ENCODE measurements at places on chromosomes 5 and 9.

GRCh38 chr5:80054682-80055081 is 19.5 kb downstream of the THBS4 start:
- no peak for DNase-seq

DNA sequence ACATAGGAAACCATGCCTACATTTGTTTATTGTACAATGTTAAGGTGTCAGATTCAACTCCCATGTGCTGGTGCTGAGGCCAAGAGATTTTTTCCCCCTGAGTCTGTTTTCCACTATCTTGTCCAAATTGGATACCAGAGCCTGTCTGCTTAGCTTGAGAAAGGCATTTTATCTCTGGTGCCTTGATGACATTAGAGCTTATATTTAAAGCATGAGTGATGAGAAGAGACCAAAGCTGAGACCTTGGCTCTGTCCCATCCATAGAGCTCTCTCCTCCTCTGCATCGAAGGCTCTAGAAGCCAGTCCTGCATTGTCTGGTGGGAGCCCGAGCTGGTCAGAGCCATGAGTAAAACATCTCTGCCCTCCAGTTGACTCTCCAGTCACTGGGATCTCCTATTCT is 10.4 kb upstream of the PPP2CA start:
- no peak for DNase-seq

DNA sequence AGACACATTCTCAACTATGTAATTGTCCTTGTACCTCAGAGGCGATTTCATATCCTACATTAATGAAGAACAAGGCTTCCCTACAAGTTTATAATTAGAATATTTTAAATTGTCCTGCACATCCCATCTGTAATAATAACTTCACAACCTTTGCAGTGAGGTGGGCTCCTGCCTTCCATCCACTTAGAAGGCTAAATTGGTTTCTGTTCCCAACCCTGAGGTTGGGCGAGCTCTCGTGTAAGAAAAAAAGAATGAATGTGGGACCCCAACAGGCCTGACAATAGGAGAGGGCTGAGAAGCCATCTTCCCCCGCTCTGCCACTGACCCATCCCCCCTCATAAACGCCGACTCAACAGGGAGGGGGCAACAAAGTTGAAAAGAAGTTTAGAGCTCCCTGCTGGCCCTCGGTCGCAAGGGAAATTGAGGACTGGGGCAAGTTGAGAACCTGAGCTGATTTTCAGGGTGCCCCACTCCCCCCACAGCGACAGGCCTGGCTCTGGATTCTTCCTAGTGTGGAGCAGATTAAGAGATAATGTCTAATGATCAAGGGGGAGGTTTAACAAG is 9.4 kb downstream of the BARHL1 start:
- DNase-seq, result no peak

- DNase-seq, result no peak
Observed at GRCh38 chr5:143453720-143454119, 50.2 kb upstream of the NR3C1 start.

- DNase-seq, result no peak
Observed at GRCh38 chr9:21580636-21581378, 98.7 kb upstream of the IFNE start.

- DNase-seq, result no peak
Observed at GRCh38 chr5:61333954-61334867, 2.2 kb downstream of the ZSWIM6 start.

DNA sequence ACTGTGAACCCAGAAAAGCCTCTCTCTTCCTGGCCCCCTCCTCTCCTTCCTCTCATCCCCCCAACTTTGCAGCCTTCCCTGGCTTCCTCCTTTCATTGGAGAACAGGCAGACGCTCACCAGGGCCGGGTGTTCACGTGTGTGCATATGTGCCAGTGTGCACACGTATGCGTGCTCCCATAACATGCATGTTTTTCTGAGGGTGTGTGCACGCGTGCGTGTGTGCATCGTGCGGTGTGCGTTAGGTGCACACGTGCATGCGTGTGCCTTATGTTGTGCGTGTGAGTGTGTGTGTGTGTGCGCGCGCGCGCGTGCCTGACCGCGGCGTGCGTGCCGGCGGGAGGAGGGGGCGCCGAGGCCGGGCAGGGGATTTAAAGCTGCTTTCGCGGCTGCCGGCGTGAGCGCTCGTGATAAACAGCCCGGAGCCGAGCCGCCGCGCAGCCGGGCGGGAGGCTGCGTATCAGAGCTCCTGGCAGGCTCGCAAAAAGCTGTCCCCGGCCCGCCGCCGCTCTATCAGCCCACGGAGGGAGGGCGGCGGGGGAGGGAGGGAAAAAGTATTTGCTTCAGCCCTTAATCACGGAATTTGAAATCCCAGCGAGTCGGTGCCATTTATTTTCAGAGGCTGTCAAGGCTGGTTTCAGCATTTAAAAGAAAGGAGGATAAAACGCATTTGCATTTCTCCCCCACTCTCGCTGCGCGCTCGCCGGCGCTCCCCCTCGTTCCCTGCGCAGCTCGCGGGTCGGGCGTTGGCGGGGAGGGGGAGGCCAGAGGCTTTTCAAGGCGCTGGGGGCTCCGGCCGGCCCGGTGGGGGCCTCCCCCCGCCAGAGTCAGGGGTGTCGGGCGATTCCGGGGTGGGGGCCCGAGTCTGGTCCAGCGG is 183.9 kb downstream of the C9orf50 start:
- DNase-seq, result peak; percentile 82

- no peak for DNase-seq
Observed at GRCh38 chr5:135576075-135576599, 2.7 kb downstream of the CXCL14 start.

DNA sequence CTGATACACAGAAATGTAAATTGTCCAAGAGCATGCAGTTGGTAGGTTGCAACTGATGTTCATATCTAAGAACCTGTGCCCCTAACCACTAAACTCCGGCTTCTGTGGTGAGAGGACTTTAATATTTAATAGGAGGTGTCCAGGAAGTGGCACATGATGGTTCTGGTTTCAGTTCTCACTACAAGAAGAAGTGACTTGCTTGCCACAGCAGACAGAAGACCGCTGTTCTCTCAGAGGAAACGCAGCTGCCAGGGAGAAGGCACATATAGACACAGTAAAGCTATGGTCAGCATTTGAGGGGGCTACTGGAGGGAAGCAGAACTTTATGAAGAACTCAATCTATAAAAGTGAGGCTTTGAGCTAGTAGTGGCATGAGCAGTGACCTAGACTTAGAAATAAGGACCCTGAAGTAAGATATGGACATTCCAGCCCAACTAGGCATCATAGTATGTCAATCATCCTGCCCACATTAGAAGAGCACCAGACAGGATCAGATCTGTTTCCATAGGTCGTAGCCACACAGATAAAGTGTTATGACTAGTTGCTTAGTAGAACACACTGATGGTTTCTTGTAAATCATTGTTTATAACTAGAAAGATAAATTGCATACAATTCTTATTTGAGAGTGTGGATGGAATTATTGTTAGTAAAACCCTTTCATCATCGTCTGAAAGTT is 36.4 kb upstream of the DAB2 start:
- DNase-seq, result peak; percentile 50

DNA sequence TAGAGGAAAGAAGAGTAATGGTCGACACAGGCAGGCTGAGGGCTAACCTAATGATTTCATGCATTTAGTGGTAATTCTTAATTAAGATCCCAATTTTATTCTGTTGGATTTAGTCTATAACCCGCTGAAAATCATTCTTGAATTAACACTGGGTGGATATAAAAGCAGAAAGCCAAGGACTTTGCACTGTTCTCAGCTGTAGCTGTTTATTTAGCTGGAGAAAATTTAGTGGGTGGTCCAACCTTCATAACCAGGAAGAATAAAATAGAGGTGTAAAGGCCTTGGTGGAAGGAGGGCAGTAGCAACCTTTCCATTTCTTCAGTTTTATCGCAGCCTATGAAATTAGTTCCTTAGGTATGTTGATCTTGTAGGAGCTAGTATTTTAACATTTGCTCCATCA is 92.3 kb downstream of the GHR start:
- DNase-seq, result no peak

DNA sequence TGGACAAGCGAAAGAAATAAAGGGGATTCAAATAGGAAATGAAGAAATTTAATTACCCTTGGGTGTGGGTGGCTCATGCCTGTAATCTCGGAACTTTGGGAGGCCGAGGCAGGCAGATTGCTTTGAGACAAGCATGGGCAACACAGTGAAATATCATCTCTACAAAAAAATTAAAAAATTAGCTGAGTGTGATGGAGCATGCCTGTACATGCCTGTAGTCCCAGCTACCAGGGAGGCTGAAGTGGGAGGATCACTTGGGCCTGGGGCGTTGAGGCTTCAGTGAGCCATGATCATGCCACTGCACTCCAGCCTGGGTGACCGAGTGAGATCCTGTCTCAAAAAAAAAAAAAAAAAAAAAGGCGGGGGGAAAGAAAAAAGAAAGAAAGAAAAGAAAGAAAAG is 4.0 kb upstream of the RCL1 start:
- DNase-seq, result no peak

GRCh38 chr5:178338126-178338749 is 105.6 kb upstream of the PHYKPL start:
- DNase-seq, result no peak

- DNase-seq, result no peak
Observed at GRCh38 chr9:104247899-104248460, 153.9 kb downstream of the SMC2 start.

GRCh38 chr5:152051499-152052454 is 127.1 kb upstream of the GLRA1 start:
- no peak for DNase-seq

- DNase-seq, result no peak
Observed at GRCh38 chr5:17384181-17384580, 113.8 kb upstream of the TAF11L2 start.

DNA sequence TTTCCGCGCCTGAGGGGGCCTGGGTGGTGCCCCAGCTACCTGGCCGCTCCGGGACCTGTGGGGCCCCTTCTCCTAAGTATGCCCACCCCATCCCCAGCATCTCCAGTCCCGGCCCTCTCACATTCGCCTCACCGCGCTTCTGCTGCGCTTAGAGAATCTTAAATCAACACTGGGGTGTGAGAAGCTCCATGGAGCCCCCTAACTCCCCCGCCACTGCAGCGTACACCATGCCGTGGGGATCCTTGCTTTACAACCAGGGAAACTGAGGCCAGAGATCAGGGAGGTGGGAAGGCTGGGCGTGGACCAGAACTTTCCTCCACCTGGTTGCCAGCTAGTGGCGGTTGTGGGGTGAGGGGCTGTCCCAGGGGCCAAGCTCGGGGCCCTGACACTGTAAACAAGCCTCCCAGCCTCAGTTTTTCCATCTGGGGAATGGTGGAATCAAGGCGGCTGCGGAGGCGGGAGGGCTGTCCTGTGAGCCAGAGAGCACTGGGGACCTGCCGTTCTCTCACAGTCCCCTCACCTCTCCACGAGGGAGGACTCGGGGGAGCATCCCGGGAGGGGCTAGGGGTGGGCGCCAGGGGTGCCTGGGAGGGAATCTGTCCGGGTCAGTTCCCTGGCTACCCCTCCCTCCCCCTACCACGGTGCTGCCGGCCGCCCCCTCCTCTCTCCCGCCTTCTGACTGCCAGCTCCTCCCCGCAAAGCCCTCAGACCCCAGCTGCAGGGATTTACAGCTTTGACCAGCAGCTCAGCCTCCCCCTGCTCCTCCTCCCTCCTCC is 161.2 kb downstream of the C9orf50 start:
- DNase-seq, result no peak

- no peak for DNase-seq
Observed at GRCh38 chr5:154196955-154197652, 6.6 kb downstream of the GALNT10 start.

- no peak for DNase-seq
Observed at GRCh38 chr5:172322028-172322965, 38.7 kb upstream of the UBTD2 start.

- no peak for DNase-seq
Observed at GRCh38 chr9:4886698-4887097, 94.0 kb downstream of the RCL1 start.

- DNase-seq, result no peak
Observed at GRCh38 chr5:72268260-72268659, 51.8 kb downstream of the MRPS27 start.

GRCh38 chr9:3413984-3414383 is 111.8 kb downstream of the RFX3 start:
- DNase-seq, result no peak

DNA sequence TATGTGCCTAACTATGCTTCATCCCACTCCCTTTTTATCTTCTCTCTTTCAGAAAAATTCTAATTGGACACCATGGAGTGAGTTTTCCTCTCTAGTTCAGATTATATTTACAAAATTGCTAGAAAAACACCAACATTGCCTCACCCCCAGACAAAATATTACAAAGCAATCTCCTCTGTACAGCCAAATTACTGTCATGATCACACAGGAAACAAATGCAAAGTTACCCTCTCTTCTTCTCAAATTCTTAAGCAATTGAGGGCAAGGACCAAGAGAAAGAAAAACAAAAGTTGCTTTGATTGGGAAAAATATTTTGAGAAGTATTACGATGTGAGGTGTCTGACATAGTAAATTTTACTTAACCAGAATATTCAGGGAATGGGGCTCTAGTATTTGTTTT is 30.8 kb upstream of the ABCA1 start:
- no peak for DNase-seq

GRCh38 chr9:126613651-126614050 is at the start of gene LMX1B:
Gene LMX1B (plus strand): TSS chr9:126613928. CDS start chr9:126614450, 522 bp downstream.
- DNase-seq, result peak; percentile 79

All from Right ventricle myocardium superior (tissue), 1 donor.